ENCODE measurements at places on chromosomes 7 and 10.

- DNase-seq = no peak
Measured at GRCh38 chr10:1611936-1612550, 125.3 kb downstream of the ADARB2 start.

- no peak for DNase-seq
Measured at GRCh38 chr10:34031400-34031799, 696.9 kb upstream of the NRP1 start.

GRCh38 chr7:9029681-9030530 lies 596.5 kb downstream of the NXPH1 start:
- DNase-seq = no peak

GRCh38 chr10:116098411-116099022 lies 174.5 kb downstream of the GFRA1 start:
- DNase-seq = no peak

GRCh38 chr10:42992957-42993390 lies 83.9 kb upstream of the RET start:
- no peak for DNase-seq

- DNase-seq = no peak
Measured at GRCh38 chr7:44112231-44112996, 8.3 kb downstream of the AEBP1 start.

DNA sequence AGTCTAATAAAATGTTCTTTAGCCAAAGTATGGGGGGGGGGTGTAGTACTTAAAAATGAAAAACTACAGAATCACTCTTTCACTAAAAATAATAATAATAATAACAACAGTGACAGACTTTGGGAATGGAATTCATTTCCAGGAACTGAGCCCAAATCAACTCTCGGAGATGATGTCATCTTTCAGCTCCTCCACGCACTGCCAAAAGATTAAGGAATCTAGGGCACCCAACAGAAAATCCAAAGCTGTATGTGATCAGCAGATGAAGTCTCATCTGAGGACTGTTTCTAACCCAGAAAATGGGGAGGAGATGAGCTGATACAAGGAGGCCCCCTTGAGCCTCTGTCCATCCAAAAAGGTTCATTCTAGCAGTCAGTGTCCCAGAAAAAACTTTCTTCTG lies 54.5 kb downstream of the GRB10 start:
- DNase-seq = no peak

- no peak for DNase-seq
Measured at GRCh38 chr10:133161486-133162109, 1.6 kb downstream of the KNDC1 start.

- DNase-seq = no peak
Measured at GRCh38 chr10:130493021-130493420, 356.8 kb downstream of the GLRX3 start.

GRCh38 chr10:109933984-109934565 lies 10.8 kb upstream of the XPNPEP1 start:
- DNase-seq = no peak

- DNase-seq = no peak
Measured at GRCh38 chr10:126163506-126163905, 224.8 kb downstream of the ADAM12 start.

GRCh38 chr10:43278216-43278615 lies 11.4 kb upstream of the RASGEF1A start:
- DNase-seq = no peak

DNA sequence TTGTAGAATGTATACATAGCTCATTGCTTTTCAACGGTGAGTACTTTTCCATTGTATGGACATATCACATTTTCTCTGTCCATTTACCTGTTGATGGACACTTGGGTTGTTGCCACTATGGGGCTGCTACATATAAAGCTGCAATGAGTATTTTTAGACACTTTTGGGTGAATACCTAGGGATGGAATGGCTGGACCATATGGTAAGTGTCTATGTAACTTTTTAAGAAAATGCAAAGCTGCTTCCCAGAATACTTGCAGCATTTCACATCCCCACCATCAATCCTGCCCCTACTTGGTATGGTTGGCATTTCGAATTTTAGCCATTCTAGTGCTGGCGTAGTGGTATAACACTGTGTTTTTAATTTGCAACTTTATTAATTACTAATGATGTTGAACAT lies 274.6 kb downstream of the TNS3 start:
- DNase-seq = no peak

DNA sequence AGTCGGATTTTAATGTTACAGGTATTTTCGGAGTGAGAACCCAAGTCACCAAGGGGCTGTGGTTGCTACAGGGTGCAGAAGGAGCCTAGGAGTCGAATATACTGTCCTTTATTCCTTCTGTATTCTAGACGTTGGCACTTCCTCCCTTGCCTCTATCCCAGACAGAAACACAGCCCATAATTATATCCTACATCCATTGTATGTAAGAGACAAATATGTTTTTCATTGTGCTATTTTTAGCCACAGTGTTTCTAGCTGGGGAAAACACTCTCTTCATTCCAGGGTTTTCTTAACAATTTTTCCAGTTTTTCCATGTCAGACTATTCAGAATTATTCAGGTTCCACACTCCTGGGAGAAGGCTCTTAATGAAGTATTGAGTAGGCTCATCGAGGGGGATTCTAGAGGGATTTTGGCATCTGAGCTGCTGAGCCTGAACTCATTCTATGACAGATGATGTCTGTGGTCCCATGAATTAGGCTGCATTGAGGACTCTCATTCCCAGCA lies 32.6 kb downstream of the KIAA1217 start:
- no peak for DNase-seq

DNA sequence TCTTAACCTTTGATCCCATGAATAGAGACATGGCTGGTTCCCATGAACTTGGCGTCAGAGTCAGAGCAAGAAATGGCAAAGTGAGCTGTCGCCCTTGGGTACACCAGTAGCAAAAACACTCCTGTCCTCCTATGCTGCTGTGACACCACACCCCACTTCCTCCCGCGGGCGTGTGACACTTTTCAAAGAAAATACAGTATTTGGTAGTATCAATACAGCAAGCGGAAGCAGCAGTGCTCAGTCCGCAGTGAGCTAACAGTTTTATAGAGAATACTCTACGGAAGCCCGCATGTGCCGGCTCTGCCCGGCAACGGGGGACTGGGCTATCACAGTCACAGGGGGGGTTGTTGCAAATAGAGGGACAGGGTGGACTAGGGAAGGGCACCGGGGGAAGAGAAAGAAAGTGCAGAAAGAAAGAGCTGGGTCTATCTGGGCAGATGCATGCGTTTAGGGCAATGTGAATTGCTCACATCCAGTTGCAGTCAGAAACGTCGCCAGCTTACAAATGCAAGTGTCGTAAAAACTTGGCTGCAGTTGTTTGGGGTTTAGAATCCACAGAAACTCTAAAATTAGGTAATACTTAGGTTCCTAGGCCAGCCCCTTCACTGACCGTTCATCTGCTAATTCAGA lies 49.8 kb downstream of the PRKCQ start:
- DNase-seq = no peak

GRCh38 chr7:27130540-27131389 lies at the start of gene HOXA4:
HOXA4 (minus strand) TSS chr7:27130757; CDS start chr7:27130733, 24 bp downstream.
- no peak for DNase-seq

- DNase-seq = no peak
Measured at GRCh38 chr7:20287317-20287716, 43.4 kb upstream of the ITGB8 start.

DNA sequence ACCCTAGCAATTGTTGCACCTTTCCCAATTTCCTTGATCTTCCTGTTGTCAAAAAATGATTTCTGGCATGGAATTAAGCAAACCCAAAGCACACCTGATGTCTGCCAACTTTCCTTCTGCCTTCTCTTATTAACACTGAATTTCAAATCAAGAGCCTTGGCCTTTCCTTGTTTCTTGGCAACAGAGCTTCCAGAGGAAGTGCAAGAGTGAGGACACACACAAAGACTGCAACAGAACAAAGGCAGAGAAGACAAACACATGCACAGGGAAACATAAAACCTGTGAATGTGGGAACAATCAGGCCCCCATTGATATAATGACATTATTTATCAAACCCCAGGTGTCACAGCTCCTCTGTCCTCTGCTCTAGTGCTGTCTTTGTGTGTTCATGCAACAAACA lies 73.0 kb upstream of the IL6 start:
- DNase-seq = no peak

DNA sequence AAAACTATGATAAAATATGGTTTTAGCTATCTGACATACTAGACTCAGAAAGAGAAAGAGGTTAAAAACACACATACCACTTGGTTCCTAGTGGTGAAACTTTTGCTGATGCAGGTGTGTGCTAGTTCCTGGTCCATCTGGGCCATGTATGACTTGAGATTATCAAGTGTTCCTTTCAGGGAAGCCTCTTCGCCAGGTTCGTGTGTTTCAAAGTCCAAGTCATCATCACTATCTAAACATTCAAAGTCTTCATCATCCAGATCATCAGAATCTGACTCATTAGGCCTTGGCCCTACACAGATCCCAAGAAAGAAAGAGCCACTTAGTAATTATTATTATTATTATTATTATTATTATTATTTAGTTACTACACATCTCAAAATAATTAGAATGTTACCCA lies 26.4 kb downstream of the NUDT13 start:
- no peak for DNase-seq

DNA sequence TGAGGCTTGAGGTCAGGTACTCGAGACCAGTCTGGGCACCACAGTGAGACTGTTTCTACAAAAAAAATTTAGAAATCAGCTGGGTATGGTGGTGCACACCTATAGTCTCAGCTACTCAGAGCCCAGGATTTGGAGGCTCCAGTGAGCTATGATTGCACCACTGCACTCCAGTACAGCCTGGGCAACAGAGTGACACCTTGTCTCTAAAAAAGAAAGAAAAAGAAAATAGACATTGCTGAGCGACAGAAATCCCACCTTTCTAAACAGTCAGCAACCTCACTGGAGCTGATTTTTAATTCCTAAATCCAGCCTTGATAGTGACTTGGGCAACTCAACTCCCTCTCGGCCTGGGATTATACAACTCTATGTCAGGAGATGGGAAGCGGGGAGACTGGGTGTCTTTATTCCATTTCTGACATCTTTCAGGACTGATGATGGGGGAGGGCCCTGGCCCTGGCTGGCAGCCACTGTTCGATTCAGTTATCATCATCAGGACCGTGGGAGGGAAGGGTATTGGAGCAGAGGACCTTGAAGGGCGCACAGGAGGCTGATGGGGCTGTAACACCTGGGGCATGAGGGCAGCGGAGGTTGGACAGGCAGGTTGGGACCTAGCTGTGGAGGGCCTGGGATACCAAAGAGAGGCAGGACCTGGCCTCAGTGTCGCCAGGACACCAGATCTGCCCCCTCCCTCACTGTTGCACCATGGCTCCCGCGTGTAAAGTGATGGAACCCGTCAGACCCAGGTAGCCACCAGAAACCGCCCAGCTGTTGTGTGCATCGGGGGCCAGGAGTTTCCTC lies 14.7 kb downstream of the HSPB1 start:
- DNase-seq = no peak

GRCh38 chr10:77496941-77497420 lies 140.6 kb downstream of the KCNMA1 start:
- peak; percentile 32 for DNase-seq

DNA sequence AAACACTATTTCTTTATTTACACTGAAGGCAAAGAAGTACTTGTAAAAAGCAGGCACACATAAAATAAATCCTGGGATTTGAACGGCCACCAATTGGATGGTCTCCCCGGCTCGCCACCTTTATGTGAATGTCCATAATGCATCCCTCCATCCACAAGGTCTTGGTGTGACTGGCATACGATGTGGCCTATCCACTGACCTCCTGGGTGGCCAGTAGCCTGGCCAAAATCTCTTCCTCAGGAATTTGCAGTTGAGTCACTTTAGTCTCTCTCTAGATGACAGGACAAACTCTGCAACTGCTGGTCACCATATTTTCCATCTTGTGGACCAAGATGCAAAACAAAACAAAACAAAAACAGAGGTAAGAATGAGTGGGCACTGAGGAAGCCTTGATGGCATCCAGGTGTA lies 39.1 kb downstream of the CDK1 start:
- DNase-seq = no peak

DNA sequence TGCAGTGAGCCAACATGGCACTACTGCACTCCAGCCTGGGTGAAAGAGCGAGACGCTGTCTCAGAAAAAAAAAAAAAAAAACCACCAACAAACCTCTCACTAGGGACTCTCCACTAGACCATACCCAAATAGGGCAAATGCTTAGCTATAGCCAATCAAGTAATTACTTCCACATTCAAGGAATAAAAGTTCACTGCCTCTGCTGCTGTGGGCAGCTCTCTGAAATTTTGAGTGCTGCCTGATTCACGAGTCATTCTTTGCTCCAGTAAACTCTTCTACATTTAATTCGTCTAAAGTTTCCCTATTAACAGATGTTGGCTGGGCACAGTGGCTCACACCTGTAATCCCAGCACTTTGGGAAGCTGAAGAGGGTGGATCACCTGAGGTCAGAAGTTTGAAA lies 4.7 kb upstream of the NRBF2 start:
- DNase-seq = no peak

DNA sequence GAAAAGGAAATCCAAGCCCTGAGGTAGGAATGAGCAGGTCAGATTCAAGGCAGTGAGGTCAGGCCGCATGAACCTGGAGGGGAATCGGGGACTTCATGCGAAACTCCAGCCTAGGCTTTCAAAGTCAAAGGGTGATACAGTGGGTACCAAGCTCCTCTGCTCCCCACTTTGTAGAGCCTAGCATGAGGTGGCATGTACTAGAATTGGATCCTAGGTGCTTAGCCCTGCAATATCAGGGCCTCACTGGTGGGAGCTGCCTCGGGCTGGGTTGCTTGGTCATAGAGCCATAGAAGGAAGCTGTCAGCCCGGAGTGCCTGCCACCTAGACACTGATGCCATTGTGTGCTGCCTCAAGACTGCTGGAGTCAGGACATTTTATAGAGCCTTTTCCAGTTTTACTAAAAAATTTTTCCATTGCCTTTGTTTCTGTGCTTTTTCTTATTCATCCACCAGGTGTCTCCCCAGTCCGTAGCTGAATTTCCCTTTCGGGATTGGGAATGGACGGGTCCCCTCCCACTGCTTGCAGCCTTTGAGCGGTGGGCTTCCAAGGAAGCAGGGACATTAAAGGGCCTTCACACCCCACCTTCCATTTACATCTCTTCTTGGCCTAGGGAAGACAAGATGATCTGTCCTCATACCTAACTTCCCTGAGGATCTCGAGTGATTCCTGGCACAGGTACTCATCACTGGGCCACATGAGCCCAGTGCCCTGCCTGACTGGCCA lies 5.5 kb upstream of the LZTS2 start:
- DNase-seq = no peak

DNA sequence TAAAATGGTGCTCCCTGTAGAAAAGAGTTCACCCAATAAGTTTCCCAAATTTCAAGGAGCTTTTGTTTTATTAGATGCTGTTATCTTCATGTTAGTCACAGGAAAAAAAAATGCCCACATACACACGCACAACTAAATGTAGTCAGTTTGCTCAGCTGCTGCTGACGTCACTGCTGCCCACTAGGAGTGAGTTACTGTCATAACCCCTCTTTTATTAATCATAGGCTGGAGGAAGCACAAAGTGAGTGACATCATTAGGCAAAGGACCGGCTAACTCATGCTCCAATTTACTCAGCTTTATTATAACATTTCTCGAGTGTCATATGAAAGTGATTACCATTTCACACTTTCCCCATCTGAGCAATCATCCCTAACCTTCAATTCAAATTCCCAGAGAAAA lies 6.7 kb upstream of the INHBA start:
- DNase-seq = no peak
